ENCODE measurements at places on chromosomes 12 and 14.
A peak's percentile ranks its signal among the peaks of the same experiment; 100 is the strongest.

DNA sequence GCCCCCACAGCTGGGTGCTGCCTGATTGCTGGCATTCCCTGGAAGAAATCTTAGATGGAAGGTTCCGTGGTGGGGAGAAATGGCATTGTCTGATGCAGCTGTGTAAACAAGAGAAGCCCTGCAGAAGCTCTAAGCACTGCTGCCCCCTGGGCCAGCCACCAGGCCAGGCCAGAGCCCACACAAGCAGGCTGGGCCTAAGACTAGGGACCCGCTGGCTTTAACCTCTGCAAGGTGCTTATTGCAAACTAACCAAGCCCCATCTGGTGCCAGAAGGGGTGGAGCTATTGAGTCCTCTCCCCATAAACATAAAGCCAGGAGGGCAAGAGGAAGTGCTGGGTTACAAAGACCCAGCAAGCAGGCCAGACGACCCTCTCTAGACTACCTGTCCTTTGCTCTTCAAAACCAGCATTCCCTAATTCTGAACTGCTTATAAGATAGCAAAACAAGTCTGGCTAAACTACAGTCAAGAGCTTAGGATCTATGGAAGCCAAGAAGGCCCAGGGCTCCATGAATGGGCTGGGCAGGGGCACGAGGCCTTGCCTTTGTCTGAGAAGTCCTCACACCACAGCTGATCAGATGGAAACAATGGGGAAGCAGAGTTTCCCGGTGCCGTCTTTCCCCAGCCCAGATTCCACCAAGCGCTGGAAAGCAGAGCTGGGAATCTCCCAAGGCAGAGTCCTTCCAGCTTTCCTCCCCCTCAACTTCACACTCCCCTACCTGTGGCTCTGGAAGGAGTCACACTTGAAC is 28.8 kb downstream of the P2RX4 start:
- DNase-seq, result peak; percentile 28

GRCh38 chr14:82647088-82647810 is 1113.6 kb upstream of the SEL1L start:
- no peak for DNase-seq

- DNase-seq, result no peak
Observed at GRCh38 chr14:55654243-55654642, 74.2 kb downstream of the KTN1 start.

GRCh38 chr12:101436136-101436535 is 28.6 kb upstream of the ARL1 start:
- no peak for DNase-seq

- peak; percentile 47 for DNase-seq
Observed at GRCh38 chr12:108596854-108597558, 878 bp downstream of the TMEM119 start.

DNA sequence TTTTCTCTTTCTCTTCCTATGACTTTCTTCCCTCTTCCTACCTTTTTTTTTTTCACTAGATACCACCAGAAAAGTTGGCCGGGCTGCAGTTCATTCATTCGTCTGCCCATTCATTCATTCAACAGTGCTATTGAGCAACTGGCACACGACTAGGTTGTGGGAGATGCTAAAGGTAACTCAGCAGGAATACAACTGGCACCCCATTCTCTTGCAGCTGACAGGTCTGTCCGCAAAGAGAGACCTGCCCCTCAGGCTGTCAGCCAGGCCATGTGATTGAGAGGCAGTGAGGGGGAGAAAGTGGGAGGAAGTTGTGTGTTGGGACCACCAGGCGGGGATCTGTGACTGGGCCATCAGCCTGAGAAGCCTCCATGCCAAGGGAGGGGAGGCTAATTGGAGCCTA is 105.2 kb downstream of the TSPAN9 start:
- no peak for DNase-seq
